ENCODE measurements at places on chromosomes 2 and 18. TPM values are rescaled to one million over a fixed set of nuclear protein-coding genes. Genes with fewer than 3 reads are reported as not detected.

Gene CREG2
- 23.6 TPM for total RNA-seq

Gene LIPG
- 19.6 TPM for total RNA-seq

Gene DLX1
- 0.87 TPM for total RNA-seq

DNA sequence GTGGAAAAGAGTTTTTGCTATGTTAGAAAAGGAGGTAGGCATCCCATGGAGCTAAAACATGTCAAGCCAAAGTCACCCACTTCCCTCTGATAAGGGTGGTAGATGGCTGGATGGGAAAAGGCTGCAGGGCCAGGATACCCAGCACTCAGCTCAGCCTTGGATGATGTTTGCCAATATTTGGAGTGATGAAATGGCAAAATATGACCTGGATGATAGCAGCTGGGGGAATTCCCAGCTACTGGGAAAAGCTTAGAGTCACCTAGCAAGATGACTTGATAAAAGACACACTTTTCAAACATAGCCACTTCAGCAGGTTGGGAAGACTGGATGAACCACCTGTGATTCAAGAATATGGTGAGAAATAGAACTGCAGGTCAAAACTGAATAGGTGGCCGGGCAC lies 10.1 kb downstream of the RFX8 start:
- H3K27ac ChIP-seq = peak overlapping the region; percentile 90
- H3K36me3 ChIP-seq = peaks cover 7% of the 10 kb centered on the region
- H3K4me1 ChIP-seq = peaks cover 61% of the 10 kb centered on the region

DNA sequence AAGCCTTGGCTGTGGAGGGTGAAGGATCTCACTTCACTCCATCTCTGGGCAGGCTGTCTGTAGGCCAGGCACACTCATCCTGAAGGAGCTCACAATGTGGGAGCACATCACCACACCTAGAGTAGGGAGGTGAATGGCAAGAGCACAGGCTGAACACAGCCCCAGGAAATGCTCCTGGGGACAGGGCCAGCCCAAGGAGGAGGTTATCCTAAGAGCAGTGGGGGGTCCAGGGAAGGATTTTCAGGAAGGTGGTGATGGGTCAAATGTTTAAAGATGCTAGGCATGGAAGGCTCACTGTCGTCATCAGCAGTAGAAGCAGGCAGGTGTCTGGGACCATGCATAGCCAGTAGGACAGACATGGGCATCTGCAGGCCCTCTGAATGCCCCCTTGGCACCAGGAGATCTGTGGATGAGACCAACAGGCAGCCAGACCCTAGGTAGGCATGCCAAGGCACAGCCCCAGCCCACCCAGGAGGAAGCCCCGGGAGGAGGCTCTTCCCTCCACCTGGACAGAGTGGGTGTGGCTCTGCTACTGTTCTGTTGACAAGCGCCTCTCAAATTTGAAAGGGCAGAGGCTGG lies 91.7 kb upstream of the RAB6C start:
- H3K27ac ChIP-seq = no peak overlapping the region
- no peaks in the 10 kb centered on the region for H3K36me3 ChIP-seq
- H3K27me3 ChIP-seq = peaks cover 6% of the 10 kb centered on the region

Gene UGT1A10
- not detected for total RNA-seq

DNA sequence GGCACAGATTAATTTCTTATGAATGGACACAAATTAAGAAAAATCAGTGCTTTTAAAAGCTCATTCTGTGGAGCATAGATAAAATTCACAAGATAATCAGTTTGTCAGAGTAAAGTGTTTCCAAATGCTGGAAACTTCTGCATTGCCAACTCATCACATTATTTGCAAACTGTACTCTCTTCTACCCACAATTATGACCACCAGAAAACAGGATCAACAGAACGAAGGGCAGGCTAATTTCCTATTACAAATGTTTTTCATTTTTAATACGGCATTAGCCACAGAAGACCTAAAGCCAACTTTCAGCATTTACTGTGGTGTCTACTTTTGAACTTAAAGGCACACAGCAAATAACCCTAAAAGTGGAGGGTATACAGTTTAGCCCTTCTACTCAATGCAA lies 6.0 kb downstream of the IRS1 start:
- H3K4me3 ChIP-seq = no peak overlapping the region
- no peak overlapping the region for H3K27ac ChIP-seq
- no peak for DNase-seq
- H3K27me3 ChIP-seq = peaks cover 7% of the 10 kb centered on the region
- peaks cover 15% of the 10 kb centered on the region for H3K4me1 ChIP-seq
- H3K36me3 ChIP-seq = no peaks in the 10 kb centered on the region

DNA sequence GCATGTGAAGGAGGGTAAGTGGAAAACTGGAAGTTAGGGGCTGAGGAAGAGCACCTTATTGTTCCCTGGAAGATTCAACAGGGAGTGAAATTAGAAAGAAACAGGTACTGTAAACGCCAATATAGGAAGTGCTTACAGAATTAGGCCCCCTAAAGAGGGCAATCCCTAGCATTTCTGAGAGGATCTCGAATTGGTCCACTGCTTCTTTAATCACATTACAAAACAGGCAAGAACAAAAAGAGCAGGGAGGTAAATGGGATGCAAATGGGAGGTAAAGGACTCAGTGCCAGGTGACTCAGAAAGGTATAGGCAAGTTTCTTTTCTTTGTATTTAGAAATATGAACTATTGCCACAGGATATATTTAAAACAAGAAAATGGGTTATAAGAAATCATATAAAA lies 116.4 kb upstream of the FANCL start:
- no peak overlapping the region for H3K27ac ChIP-seq
- H3K27me3 ChIP-seq = peaks cover 1% of the 10 kb centered on the region
- no peaks in the 10 kb centered on the region for H3K36me3 ChIP-seq
- no peak overlapping the region for H3K4me3 ChIP-seq

DNA sequence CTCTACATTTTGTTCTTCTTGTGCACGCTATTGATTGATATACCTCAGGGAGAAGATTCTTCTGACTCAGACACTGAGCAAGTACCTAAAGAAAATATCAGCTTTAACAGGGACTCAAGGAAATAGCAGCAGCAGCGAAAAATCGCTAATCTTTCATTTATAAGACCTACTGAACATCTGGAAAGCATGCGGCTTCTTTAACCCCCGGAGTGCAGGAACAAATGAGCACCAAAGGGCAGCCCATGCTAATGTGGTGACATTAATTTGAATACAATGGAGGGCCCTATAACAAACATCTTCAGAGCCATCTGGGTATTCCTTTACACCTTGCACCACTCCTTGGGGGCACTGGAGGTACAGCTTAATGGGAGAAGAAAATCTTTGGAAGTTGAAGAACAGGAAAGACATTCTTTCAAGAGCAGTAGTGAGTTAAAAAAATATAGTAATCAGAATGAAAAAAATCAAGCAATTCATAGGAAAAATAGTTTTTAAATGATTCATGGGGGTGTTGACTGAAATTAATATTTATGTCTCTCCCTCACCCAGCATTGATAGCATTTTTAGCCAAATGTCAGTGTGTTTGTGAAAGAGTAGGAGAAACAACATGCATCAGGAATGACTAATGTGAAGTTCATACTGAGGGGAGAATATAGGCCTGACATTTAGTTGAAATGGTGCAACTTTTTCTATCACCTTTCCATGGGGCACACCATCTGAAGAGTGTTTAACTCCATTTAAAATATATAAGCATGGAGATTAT lies 281.7 kb downstream of the HRH4 start:
- no peaks in the 10 kb centered on the region for H3K27me3 ChIP-seq
- H3K36me3 ChIP-seq = peaks cover 3% of the 10 kb centered on the region
- no peak overlapping the region for H3K4me3 ChIP-seq
- no peak overlapping the region for H3K27ac ChIP-seq
- H3K4me1 ChIP-seq = no peaks in the 10 kb centered on the region

GRCh38 chr18:33951031-33951430 lies 273.7 kb downstream of the NOL4 start:
- H3K27me3 ChIP-seq = no peaks in the 10 kb centered on the region
- DNase-seq = no peak
- no peak overlapping the region for H3K27ac ChIP-seq
- H3K4me1 ChIP-seq = no peaks in the 10 kb centered on the region
- H3K36me3 ChIP-seq = no peaks in the 10 kb centered on the region

Gene LOXL3
- total RNA-seq = 10.0 TPM

Gene RNU2-63P
- total RNA-seq = 6.9 TPM

Gene FOXI3
- total RNA-seq = 0.69 TPM
